Stimulated activated CD8-positive, alpha-beta memory T cell treated with anti-CD3 and anti-CD28 coated beads, Interleukin-7, amount 100 ng/mL, for 1 hour (primary cell): ENCODE measurements at places on chromosomes 3 and 15.

DNA sequence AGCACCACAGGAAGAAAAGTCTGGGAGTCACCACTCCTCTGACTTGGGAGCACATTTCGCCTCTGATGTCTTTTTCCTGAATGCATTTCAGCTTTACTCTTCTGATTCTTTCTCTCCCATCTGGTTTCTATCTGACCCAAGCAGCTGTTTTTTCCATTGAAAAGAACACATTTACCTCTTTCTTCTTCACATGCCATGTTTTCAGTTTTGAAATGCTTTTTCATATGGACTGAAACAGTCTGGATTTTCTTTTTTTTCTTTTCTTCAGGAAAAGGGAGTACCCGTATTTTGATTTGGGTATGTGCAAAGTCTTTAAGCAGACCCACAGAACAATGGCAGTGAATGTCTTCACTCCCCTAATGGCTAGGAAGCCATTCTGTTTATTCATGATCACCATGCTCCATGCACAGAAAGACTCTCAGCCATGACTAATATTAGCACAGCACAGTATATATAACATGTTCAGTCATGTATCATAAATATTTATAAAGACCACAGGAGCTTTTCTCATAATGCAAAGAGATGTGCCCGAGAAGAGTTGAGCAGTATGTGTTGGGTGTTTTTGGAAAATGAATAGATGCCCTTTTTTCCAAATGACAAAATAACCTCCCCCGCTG is 82.7 kb upstream of the LRIG1 start:
- DNase-seq: no peak

- DNase-seq: no peak
Observed at GRCh38 chr3:49341996-49342395, 2.1 kb upstream of the USP4 start.

DNA sequence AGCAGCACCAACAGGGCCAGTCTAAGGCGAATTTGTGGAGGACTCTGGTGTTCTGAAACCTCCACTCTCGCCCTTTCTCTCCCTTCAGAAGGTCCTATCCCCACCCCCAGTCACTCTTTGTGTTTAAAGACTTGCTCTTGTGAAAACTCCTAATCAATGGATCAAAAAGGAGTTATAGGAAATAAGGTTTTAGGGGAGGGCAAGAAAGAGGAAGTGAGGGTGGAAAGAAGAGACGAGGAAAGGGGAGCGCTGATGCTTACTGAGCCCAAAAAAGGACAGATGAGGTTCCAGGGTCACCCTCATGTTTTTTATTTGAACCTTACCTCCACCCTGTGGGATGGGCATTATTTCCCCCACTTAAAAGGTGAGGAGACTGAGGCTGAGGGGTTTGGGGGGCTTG is 70.0 kb upstream of the SLC6A11 start:
- no peak for DNase-seq

GRCh38 chr3:4977001-4977852 is 2.0 kb upstream of the BHLHE40 start:
- peak; percentile 29 for DNase-seq

DNA sequence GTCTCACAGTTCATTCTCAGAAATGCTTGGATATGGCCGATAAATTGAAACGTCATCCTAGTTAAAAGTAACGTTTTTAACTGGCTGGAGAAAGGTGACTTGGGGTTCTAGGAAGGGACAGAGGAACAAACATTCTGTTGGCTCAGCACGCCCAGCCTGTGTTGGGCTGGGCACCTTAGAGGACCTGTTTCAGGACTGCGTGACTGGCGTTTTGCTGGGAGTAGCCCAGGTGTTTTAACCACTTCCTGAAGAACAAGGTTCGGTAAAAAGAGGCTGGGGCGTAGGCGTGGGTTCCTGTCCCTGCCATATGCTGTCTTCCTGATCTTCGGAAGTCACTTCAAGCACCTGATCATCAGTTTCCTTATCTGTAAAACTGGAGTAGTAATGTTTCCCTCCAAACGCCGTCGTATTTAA is 1.1 kb upstream of the TLNRD1 start:
- DNase-seq: no peak

DNA sequence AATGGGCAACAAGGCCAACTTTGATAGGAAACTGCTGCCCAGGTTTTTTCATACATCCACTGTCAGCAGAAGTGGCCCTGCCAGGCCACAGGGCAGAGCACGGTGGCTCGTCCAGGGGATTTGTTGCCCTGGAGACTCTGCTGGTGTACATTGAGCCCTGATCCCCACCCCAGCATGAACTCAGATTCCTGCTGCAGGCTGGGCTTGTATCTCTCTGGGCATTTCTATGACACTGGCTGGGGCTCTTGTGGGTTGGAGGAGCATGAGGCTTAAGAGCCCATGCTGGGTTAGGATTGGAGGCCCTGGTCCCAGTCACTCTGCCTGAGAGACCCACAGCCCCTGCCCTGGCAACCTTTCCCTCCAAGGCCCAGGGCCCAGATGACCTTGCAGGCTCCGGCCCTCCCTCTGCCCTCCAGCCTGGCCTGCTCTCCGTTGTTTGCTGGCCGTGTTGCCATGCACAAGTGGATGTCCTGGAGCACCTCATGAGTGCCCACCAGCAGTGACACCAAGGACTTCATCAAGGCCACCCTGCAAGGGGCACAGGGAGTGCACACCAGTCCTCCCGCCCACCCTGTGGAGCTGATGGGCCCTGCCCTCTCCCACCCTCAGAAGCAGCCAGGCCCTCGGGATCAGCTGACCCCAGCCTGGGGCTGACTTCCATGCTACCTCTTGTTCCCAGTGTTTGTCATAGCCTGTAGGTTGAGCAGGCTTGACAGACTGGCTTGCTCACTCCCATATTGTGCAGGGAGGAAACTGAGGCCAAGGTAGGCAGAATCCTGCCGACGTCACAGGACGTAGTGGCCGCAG is 58.2 kb downstream of the ZNF445 start:
- DNase-seq: no peak

DNA sequence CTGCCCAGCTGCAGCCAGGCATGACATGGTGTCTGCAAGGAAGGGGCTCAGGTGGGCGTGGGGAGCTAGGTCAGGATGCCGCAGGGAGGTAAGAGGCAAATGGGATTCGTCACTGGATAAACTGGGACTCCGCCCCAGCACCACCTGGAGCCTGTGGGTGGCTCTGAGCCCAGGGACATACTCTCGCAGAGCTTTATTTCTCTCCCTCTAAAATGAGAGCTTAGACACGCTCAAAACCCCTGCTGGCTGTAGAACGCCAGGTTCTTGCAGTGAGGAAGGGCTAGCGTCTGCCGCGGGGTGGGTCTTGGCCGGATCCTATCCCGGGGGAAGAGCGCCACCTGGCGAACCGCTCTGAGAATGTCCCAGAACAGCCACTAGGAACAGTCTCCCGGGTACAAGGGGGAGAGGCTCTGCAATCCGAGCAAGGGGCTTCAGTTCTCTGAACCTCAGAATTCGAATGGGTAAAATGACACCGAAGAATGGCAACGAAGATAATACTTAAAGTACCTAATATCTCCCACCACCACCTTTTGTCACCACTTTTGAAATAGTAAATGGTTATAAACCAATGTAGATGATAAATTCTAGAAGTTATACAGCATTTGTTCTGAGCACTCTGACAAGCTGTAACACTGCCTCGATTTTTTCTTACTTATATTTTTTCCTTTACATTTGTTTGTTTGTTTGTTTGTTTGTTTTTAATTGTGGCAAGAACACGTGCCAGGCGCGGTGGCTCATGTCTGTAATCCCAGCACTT is 53.2 kb upstream of the SRGAP3 start:
- peak; percentile 42 for DNase-seq

DNA sequence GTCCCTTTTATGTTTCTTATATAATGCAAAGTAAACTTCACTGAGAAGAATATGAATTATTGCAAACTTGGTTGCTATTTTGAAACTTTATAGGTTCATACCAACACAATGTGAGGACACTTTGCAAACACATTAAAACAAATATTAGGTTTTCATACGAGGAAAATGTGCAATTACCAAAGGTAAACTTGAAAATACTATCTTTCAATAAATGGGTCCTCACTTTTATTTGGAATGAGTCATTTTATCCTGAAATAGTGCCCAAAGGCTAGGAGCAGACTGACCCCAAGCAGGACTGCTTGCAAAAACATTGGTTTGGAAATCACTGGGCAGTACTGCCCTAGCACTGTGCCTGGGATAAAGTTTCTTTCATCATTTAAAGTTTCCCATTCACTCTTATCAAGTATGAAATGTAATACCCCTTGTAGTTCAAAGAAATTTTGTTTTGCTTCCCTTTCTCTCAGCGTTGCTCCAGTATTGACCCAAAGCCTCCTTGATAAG is 396.5 kb downstream of the EPHA3 start:
- DNase-seq: no peak

DNA sequence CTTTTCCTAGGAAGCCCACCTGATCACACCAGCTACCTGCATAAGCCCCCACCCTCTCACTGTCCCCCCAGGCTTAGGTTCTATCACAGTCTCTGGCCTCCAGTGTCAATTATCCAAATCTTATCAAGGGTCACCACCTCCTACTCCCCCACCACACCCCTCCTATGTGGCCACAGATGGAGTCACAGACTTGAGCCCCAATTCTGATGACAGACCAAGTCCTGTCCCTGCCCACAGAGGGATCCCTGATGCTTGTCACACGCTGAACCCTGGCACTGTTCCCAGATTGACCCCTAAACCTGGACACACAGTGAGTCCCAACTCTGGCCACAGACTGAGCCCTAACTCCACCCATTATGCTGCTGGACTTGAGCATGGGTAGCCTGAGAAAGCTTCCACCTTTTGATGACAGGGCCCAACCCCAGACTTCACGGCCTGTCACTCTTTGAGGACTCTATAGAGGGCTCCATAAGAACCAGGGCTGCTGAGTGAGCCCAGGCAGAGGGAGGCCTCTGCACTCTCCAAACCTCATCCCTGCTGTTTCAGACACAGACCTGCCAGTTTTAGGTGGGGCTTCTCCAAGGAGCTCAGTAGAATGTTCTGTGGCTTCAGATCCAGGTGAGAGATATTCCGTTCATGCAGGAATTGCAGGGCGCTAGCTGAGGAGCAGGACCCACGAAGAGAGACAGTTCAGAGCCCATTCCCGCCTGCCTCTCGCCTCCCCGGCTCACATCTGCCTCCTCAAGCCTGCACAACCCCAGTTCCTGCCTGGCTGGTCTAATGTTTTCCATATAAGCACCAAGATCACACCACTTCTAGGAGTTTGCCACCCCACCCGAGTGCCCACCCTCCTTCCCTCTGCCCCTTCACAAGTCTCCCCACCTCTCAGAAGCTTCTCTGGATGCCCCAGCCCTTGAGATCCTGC is 1.8 kb downstream of the ULK3 start:
- DNase-seq: no peak

DNA sequence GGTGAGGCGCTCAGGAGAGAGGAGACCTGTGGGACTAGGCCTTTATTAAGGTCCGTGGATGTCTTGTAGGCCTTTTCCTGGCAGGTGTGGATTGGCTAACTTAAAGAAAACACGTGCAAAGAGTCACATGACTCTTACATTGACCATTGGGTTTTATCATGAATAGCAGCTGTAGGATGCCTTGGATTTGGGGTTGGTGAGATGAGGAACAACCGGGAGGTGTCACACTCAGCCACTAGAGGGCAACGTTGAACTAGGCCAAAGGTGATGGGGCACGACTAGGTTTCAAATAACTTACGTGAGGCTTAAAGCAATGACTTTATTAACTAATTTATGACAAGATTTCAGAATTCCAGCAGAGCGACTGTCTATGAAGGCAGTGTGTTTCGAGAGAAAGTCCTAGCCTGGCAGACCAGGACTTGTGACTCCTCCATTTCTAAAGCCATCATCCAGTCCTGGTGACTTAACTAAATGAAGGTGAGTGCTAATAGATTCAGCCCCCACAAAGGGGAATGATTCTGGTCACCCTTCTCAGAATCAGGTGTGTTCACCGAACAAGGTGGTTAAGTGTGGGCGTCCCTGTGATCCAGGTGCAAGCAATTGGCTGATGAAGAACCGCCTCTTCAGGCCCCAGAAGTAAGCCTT is 345.6 kb downstream of the MCTP2 start:
- no peak for DNase-seq

GRCh38 chr3:138469874-138470273 is 35.5 kb downstream of the ESYT3 start:
- no peak for DNase-seq

DNA sequence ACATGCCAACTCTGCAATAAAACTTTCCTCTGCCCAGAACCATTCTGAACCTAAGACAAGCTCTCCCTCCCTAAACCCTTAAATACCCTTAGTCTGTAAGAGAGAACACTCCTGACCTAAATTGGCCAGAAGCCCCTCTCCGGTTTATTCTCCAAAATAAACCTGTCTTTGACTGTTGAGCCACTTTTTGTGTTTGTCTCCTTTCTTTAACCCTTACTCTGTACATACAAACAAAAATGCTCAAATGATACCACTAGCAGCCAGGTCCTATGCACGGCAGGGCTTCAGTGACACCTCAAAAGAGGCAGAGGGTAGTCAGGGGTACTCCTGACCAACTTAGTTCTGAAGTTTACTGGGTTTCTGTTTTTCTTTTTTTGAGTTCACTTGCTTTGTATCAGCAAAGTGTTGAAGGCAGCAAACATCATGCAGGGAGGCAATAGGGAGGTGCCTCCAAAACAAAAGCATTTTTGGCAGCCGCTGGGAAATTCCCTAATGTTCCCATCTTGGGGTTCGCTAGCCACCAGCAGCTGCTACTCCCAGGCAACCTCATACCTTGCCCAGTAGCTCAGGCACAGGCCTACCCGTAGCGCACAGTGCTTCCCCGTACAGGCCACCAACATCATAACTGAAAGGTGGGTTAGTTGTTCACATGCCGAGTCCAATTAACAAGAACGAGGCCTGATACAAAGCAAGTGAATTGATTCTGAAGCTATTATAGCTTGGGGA is 62.9 kb upstream of the GCNT3 start:
- no peak for DNase-seq

DNA sequence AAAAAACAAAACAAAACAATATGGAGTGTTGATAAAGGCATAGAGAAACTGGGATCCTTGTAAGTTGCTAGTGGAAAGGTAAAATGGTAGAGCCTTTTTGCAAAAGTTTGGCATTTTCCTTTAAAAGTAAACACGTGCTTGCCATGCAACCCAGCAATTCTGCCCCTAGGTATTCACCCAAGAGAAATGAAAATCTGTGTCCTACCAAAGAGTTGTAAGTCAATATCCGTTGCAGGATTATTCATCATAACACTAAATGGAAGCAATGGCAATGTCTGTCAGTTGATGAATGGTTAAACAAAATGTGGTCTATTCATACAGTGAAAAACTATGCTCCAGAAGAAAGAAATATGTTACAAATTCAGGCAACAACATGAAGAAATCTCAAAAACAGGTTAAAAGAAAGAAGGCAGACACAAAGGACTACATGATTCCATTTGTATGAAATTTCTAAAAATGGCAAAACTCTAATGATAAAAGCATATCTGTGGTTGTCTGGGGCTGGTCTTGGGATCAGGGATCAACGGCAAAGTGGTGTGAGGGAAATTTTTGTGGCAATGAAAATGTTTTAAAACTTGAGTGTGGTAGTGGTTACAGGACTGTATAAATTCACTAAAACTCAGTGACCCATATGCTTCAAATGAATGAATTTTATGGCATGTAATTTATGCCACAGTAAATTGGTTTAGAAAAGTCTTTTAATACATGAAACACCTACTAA is 229.6 kb downstream of the OPA1 start:
- no peak for DNase-seq

GRCh38 chr15:85312486-85312885 is 67.9 kb upstream of the AKAP13 start:
- DNase-seq: no peak

GRCh38 chr3:186648851-186649250 is 8.7 kb downstream of the FETUB start:
- DNase-seq: no peak
